ENCODE measurements at places on chromosomes 4 and X.
A peak's percentile ranks its signal among the peaks of the same experiment; 100 is the strongest.

- DNase-seq = no peak
Observed at GRCh38 chr4:159017323-159018026, 85.4 kb upstream of the RAPGEF2 start.

- no peak for DNase-seq
Observed at GRCh38 chr4:173506597-173507211, 23.3 kb downstream of the HAND2 start.

DNA sequence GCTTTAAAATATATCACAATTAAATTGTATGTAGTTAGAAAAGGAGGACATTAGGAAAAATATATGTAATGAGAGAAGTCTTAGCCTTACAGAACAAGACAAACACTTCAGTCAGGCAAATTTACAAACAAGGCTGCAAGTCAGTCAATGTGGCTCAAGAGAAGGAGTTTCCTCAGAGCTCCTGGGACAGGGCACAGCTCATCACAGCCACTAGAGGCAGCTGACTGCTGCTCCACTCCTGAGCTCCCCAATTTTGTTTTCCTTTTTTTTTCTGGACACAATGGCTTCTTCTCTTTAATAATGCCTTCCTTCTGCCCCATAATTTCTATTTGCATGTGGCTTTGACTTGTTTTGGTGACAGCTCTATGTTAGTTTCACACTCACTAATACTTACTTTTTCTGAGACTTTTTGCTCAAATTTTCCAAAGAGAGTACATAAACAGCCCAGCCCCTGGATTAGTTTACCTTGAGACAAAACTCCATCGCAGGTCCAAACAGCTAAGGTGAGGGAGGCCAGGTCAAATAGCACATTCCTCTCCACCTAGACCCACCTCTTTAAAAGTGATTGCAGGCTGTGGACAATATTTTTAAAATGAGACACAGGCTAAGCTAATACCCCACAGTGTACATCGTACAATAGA lies 850.4 kb upstream of the FRG1 start:
- DNase-seq = no peak

- no peak for DNase-seq
Observed at GRCh38 chrX:40146262-40147125, 48.7 kb upstream of the BCOR start.

- DNase-seq = no peak
Observed at GRCh38 chrX:116605576-116605975, 142.8 kb upstream of the CT83 start.

DNA sequence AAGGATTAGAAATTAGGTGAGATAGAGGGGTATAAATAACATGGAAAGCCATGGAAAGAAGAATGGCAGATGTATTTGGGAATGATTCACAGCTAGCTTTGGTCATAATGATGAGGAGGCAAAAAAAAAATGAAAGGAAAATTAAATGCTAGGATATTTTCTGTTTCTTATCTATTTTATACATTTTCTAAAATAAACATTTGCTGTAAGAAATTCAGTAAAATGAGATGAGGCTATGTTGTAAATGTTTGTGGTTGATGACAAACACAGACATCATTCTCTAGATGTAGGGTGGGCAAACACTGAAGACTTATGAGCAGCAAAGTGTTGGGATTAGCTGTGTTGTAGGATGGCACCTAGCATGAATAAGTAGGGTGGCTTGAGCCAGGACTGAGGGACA lies 407.1 kb downstream of the IL15 start:
- DNase-seq = no peak

DNA sequence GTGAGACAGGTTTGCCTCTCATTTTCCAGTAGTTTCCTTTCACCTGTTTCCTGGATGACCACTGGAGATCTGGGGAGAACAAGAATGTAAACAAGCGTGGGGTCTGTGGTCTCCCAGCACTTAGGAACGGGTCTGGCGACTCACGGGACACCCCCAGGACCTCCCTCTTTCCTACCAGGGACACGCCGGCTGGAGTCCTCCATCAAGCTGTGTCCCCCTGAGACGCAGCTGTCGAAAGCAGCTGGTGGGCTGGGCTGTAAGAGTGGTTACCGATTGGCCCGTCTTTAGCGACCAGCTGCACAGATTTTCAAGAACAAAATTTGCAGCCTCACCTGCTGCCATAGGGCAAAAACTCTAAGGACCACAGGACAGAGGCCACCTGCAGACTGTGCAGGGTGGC lies 11.9 kb downstream of the LRPAP1 start:
- DNase-seq = no peak

GRCh38 chr4:145735347-145735675 lies 55.4 kb downstream of the C4orf51 start:
- DNase-seq = no peak

- DNase-seq = no peak
Observed at GRCh38 chr4:113760094-113760794, 1.3 kb downstream of the CAMK2D start.

DNA sequence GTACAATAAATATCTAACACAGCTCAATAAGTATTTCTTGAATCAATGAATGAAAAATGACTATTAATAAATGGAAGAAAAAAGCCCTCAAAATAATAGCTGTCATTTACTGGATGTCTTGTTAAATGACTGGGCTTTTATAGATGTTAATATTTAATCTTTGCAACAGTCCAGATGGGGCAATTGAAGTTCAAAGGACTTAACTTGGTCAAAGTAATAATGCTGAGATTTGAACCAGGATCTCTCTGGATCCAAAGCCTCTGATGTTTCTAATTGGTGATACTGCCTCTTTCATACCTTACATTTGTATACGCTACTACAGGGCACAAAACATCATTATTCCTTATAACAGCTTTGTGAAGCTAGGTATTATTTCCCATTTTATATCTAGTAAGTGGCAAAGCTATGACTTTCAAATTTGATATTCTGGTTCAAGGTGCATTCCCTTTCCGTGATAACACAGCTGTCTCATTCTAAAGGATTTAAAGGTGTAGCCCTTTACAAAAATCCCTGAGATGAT lies 72.6 kb downstream of the DCK start:
- no peak for DNase-seq

- DNase-seq = no peak
Observed at GRCh38 chrX:307261-308111, 11.1 kb downstream of the GTPBP6 start.

- DNase-seq = no peak
Observed at GRCh38 chrX:31228909-31229308, 157.1 kb upstream of the FTHL17 start.

DNA sequence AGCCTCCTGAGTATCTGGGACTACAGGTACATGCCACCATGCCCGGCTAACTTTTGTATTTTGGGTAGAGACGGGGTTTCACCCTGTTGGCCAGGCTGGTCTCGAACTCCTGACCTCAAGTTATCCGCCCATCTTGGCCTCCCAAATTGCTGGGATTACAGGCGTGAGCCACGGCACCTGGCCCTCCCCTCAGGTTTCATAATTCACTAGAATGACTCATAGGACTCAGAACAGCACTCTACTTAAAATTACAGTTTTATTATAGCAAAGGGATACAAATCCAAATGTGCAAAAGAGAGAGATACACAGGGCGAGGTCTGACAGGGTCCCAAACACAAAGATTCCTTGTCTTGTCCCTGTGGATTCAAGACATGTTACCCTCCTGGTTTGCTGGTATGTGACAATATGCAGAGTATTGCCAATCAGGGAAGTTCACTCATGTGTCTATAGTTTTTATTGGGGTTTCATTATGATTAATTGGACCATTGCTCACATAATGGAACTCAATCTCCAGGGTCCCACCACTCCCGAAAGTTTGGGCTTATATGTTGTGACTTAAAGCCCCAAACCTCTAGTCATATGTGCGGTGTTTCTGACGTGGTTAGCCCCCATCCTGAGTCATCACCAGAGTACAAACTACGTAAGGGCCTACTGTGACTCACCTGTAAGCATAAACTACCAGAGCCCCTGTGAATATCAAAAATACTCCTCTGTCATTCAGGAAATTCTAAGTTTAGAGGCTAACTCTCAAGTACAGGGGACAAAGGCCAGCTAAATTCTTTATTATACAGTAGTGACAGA lies 5.2 kb downstream of the YIPF6 start:
- peak; percentile 11 for DNase-seq

GRCh38 chr4:151217326-151217725 lies 59.6 kb upstream of the PRSS48 start:
- no peak for DNase-seq

GRCh38 chr4:87540146-87541058 lies 11.2 kb upstream of the SPARCL1 start:
- no peak for DNase-seq

DNA sequence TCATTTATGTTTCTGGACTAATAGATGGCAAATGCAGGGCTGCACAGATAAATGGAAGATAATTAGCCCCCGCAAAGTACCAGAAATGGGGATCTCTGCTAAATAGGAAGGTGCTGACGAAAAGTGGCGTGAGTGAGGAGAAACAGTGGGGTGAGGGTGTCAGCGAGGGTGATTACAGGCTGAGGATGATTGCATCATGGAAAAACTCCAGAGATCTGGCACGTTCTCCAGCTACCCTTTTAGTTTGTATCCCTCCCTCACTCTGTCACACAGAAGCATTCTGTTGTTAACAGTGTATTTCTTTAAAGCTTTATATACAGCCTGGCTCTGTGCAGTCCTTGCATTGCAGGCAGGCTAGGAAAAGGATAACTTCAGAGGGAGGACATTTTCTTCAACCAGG lies 309.6 kb upstream of the DDX53 start:
- DNase-seq = no peak

DNA sequence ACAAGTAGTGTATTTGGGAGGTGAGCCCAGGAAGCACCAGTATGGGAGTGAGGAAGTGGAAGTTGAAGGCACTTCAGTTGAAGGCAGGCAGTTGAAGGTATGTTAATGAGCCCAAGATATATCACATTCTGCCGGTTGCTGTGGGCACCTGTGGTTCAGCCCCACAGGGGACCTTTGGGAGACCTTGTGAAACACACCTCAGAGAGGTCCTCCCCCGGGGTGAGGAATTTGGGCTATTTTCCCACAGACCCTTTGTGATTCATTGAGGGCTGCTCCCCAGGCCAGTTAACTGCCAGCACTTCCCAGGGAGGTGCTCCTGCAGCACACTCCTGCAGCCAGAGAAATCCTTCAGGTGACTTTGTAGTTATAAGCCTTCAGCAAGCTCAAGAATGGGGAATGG lies 45.9 kb downstream of the PTCHD1 start:
- no peak for DNase-seq

- no peak for DNase-seq
Observed at GRCh38 chrX:7139202-7140081, 8.1 kb upstream of the STS start.

DNA sequence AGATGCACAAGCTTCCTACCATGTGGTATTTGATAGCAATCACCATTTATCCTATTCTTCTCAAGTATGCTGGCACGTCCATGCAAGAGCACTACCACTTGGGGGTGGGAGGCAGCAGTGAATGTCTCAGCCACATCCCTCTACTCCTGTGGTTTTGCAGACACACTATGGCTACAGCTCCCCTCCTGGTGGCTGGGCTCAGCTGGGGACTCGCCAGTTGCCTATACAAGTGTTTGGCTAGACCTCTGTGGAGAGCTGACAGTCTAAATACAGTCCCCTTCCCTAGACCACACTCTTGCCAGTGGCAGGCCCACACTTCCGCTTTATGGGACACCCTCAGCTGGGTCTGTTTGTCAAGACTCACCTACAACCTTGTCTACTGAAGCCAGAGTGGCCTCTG lies 53.2 kb downstream of the ADGRA3 start:
- no peak for DNase-seq

Data from activated CD8-positive, alpha-beta memory T cell treated with anti-CD3 and anti-CD28 coated beads for 48 hours (primary cell).